ENCODE measurements at places on chromosomes 2 and 18.
A peak's percentile ranks its signal among the peaks of the same experiment; 100 is the strongest.

DNA sequence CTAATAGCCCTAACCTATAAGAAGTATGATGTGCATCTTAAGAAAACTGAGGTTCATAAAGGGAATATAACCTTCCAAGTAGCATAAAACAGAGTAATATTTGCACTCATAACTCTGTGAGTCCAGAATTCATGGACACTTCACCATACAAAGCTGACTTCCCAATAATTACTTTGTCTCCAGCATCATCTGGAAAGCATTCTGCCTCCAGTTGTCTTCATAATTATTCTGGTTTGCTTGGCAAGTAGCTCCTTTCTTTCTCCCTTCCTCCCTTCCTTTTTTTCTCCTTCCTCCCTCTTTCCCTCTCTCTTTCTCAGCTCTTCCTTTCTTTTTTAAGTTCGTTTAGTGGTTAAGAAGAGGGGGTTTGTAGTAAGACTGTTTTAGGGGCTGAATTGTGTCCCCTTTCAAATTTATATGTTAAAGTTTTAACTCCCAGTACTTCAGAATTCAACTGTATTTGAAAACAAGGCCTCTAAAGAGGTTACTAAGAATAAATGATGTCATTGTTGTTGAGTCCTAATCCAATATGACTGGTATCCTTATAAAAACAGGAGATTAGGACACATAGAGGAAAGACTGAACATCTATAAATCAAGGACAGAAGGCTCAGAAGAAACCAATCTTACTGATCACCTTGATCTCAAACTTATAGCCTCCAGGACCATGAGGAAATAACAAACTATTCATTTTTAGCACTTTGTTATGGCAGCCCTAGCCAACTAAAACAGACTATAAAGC lies 28.9 kb downstream of the TFPI start:
- no peak for DNase-seq

DNA sequence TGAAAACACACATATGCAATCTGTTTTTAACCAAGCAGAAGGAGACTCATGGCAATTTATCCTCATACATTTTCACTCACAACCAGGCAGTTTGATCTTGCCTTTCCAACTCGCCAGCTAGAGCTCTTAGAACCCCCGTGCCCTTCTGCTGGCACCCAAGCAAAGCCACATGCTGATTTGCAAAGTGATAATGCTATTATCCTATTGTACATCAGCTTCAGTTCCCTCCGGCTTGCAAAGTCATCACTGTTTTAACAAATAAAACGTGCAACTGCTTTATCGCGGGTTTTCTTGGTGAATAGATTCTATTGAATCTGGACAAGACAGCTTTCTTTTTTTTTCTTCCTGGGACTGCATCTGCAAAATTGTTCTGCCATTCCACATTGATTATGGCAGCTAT lies 314.6 kb downstream of the LNPK start:
- no peak for DNase-seq

DNA sequence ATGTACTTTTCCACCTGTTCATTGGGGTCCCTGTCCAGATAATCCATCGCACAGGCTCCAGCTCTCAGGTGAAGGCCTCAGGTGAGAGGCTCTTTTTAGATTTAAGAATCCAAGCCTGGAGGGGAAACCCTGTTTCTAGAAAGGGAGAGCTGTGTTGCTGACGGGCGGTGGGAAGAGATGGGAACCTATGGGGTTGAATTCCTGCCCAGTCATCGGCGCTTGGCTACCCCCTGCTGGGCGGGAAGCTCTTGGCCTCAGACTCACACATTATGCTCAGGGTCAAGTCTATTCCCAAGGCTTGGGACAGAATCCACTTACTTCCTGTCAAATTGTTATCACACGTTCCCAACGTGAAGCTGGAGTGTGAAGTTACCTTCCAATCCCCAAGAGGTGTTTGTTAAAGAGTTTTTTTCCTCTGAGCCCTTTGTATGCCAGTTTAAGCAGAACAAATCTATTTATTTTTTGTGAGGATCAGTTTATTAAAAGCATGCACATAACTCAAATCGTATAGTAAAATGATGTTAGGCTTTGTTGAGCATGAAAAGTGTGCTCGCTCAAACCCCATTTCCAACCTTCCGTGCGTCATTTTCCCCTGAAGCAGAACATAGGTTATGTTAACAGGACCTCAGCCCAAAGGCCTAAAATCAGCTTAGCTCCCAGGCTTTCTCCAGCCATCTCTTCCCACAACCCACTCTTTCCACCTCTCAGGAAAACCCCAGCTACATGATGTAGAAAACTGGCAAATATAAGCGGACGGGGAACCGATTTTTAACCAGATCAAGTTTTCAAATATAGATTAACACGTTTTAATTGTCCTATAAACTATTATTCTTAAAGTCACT lies 181.7 kb upstream of the ETAA1 start:
- peak; percentile 77 for DNase-seq

- peak; percentile 55 for DNase-seq
Observed at GRCh38 chr18:30971338-30971956, 71.1 kb downstream of the DSC3 start.
